A549 treated with ZK216348 at 1 μM for 4 hours (cell line): ENCODE measurements at places on chromosomes 6 and 20. TPM values are rescaled to one million over a fixed set of nuclear protein-coding genes. Genes with fewer than 3 reads are reported as not detected.

The CCN5 gene
- total RNA-seq: 18.1 to 40.4 TPM (median 24.9 TPM) in 5 replicates

The NOX3 gene
- not detected in 5 replicates for total RNA-seq

The GNAS-AS1 gene
- not detected in 5 replicates for total RNA-seq

The SAYSD1 gene
- 4.8 to 7.1 TPM (median 6.1 TPM) in 5 replicates for total RNA-seq

The OLIG3 gene
- not detected in 5 replicates for total RNA-seq

The GJA1 gene
- 47.2 to 79.8 TPM (median 68.1 TPM) in 5 replicates for total RNA-seq

The HLA-DMA gene
- total RNA-seq: 2.7 to 3.6 TPM (median 3.2 TPM) in 5 replicates

The TMEM244 gene
- total RNA-seq: not detected in 5 replicates

The PDE10A gene
- 27.5 to 33.7 TPM (median 30.1 TPM) in 5 replicates for total RNA-seq

The EMILIN3 gene
- total RNA-seq: 0.11 to 0.49 TPM (median 0.46 TPM) in 5 replicates

The CD24 gene
- 217 to 292 TPM (median 287 TPM) in 5 replicates for total RNA-seq

The FRK gene
- 0.93 to 1.7 TPM (median 1.3 TPM) in 5 replicates for total RNA-seq

The SPATS1 gene
- not detected in 5 replicates for total RNA-seq

The LPA gene
- total RNA-seq: 0.05 TPM in 1 of 5 replicates, not detected in the others

The RIPK1 gene
- total RNA-seq: 11.4 to 15.4 TPM (median 12.7 TPM) in 5 replicates

The SRF gene
- 10.8 to 20.2 TPM (median 17.8 TPM) in 5 replicates for total RNA-seq

The DOK5 gene
- not detected in 5 replicates for total RNA-seq

The STK35 gene
- total RNA-seq: 10.2 to 14.1 TPM (median 12.6 TPM) in 5 replicates

The RPS21 gene
- 1,819 to 3,042 TPM (median 2,631 TPM) in 5 replicates for total RNA-seq

The C4A gene
- 0.94 to 1.5 TPM (median 1.5 TPM) in 5 replicates for total RNA-seq

The ELOVL2 gene
- total RNA-seq: 3.6 to 7.5 TPM (median 6.7 TPM) in 5 replicates

The NR2E1 gene
- total RNA-seq: 0.09 TPM in 1 of 5 replicates, not detected in the others

The SULF2 gene
- total RNA-seq: 17.7 to 24.6 TPM (median 24.3 TPM) in 5 replicates

The PAK5 gene
- not detected in 5 replicates for total RNA-seq

The EYA4 gene
- 7.9 to 12.6 TPM (median 9.7 TPM) in 5 replicates for total RNA-seq

The NDRG3 gene
- total RNA-seq: 21.1 to 23.2 TPM (median 22.8 TPM) in 5 replicates

The LY6G6F gene
- not detected in 5 replicates for total RNA-seq

The B3GALT4 gene
- total RNA-seq: 0.47 to 1.1 TPM (median 0.66 TPM) in 5 replicates

The BLCAP gene
- total RNA-seq: 39.2 to 56.9 TPM (median 49.2 TPM) in 5 replicates

The FAM184A gene
- total RNA-seq: not detected in 5 replicates

The OVOL2 gene
- total RNA-seq: 0.18 to 0.29 TPM (median 0.23 TPM) in 4 of 5 replicates, not detected in the other

The MAVS gene
- total RNA-seq: 17.0 to 27.0 TPM (median 23.7 TPM) in 5 replicates

The RSPH4A gene
- total RNA-seq: 0.14 to 0.26 TPM (median 0.17 TPM) in 5 replicates

The COL9A1 gene
- 0.19 TPM in 1 of 5 replicates, not detected in the others for total RNA-seq

The SLC24A3 gene
- total RNA-seq: not detected in 5 replicates

The CST5 gene
- total RNA-seq: not detected in 5 replicates

The GINS1 gene
- 23.4 to 37.5 TPM (median 34.2 TPM) in 5 replicates for total RNA-seq

The BHLHE23 gene
- total RNA-seq: not detected in 5 replicates

The SLC17A9 gene
- 0.35 TPM in 1 of 5 replicates, not detected in the others for total RNA-seq

The PPIL6 gene
- total RNA-seq: 0.81 to 4.4 TPM (median 2.0 TPM) in 5 replicates

The FOXQ1 gene
- total RNA-seq: 4.6 to 7.1 TPM (median 5.0 TPM) in 5 replicates

The FAXC gene
- total RNA-seq: 5.4 to 11.8 TPM (median 7.2 TPM) in 5 replicates

The PBOV1 gene
- not detected in 5 replicates for total RNA-seq

The RBCK1 gene
- 100 to 148 TPM (median 138 TPM) in 5 replicates for total RNA-seq

The MMP24 gene
- 16.5 to 27.8 TPM (median 26.2 TPM) in 5 replicates for total RNA-seq

The RAMACL gene
- total RNA-seq: 0.17 to 0.20 TPM in 2 of 5 replicates, not detected in the others

The CST2 gene
- 0.28 to 0.83 TPM (median 0.50 TPM) in 4 of 5 replicates, not detected in the other for total RNA-seq
